ENCODE measurements at places on chromosomes 12 and 14.

GRCh38 chr14:76498463-76498935 is 122.6 kb downstream of the ESRRB start:
- H3K4me1 ChIP-seq, result no peaks in the 10 kb centered on the region
- H3K27me3 ChIP-seq, result peaks cover 9% of the 10 kb centered on the region
- H3K27ac ChIP-seq, result no peak overlapping the region
- H3K36me3 ChIP-seq, result no peaks in the 10 kb centered on the region
- DNase-seq, result no peak
- H3K4me3 ChIP-seq, result no peak overlapping the region

- no peak overlapping the region for H3K27ac ChIP-seq
- DNase-seq, result no peak
- H3K4me3 ChIP-seq, result no peak overlapping the region
- H3K27me3 ChIP-seq, result no peaks in the 10 kb centered on the region
- H3K4me1 ChIP-seq, result no peaks in the 10 kb centered on the region
Observed at GRCh38 chr12:87982208-87982607, 47.0 kb downstream of the C12orf50 start.

DNA sequence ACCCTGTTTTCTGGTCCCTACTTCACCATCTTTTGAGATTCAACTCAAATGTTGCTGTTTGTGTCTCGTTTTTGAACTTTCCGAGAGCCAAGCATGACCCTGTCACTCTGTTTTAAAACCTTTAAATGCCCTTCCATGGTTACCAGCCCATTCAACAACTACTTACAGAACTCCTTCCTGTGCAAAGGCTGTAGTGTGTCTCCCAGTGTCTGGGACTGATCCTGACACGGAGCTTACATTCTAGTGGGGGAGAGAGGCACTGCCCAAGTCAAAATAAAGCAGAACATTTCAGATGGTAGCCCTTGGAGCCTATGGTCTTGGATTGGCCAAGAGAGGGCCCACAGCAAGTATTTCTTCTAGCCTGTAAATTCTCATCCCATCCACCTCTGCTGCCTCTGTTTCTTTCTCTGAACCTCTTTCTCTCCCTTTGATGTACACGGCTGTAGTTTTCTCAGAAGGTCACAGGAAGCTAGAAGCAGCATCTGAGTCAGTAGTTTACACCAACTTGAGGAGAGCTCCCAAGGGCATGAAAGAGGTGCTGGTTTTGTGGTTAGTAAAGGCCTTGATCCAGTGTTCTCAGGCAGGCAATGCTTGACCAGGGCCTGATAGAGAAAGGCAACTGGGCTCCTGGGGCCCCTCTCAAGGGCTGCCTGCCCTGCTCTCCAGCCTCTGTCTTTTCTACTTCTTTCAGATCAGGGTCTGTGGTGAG is 42.3 kb upstream of the SLC24A4 start:
- no peak for DNase-seq
- H3K4me3 ChIP-seq, result no peak overlapping the region
- H3K27me3 ChIP-seq, result peaks cover 17% of the 10 kb centered on the region
- H3K36me3 ChIP-seq, result no peaks in the 10 kb centered on the region
- no peaks in the 10 kb centered on the region for H3K4me1 ChIP-seq

GRCh38 chr14:75258079-75258802 is 20.4 kb upstream of the FOS start:
- H3K4me1 ChIP-seq, result peaks cover 24% of the 10 kb centered on the region
- peaks cover 4% of the 10 kb centered on the region for H3K27me3 ChIP-seq
- peak overlapping the region; percentile 95 for H3K4me3 ChIP-seq
- peak overlapping the region; percentile 100 for H3K27ac ChIP-seq
- H3K36me3 ChIP-seq, result peaks cover 2% of the 10 kb centered on the region

DNA sequence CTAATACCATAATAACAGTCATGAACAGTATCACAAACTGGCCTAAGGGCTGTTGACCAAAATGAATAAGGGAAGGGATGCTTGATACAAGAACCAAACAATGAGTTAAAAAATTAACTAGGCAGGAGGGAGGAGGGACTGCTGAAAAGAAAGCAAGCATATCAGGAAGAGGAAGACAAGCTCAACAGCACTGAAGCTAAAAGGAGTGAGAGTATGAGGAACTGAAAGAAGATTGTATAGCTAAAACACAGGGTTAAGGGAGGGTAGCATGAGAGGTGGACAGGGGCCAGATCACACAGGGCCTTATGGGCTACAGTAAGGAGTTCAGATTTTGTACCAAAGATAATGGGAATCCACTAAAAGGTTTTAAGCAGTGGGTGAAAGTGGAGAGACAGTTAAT is 34.1 kb downstream of the ITGA7 start:
- peak overlapping the region; percentile 21 for H3K4me3 ChIP-seq
- DNase-seq, result no peak
- H3K36me3 ChIP-seq, result no peaks in the 10 kb centered on the region
- H3K27ac ChIP-seq, result peak overlapping the region; percentile 90
- H3K27me3 ChIP-seq, result no peaks in the 10 kb centered on the region

DNA sequence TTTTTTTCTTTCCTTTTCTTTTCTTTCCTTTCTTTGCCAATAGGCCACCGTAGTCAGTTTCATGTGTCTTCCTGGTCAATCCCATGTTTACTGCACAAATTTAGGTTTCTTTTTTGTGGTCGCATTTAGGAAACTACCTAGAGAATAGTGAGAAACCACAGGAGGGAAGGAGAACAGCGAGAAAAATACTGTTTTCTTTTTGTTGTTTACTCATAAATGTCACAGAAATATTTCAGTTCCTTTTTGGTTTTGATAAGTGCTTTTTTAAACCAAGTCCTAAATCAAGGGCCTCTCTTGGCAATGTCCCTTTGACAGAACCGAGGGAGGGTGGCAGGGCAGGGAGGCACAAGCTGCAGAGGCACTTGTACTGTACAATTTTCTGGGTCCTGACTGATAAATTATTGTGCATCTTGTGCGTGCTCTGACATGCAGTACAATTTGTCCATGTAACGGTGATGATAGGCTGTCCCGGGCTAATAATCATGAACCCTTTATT is 326.1 kb downstream of the CACNA1C start:
- H3K4me3 ChIP-seq, result no peak overlapping the region
- no peak for DNase-seq
- peaks cover 2% of the 10 kb centered on the region for H3K27me3 ChIP-seq
- no peaks in the 10 kb centered on the region for H3K36me3 ChIP-seq

GRCh38 chr12:4144676-4145075 is 128.9 kb upstream of the CCND2 start:
- no peak for DNase-seq
- H3K4me1 ChIP-seq, result peaks cover 82% of the 10 kb centered on the region
- no peak overlapping the region for H3K4me3 ChIP-seq
- no peaks in the 10 kb centered on the region for H3K27me3 ChIP-seq
- H3K36me3 ChIP-seq, result no peaks in the 10 kb centered on the region

DNA sequence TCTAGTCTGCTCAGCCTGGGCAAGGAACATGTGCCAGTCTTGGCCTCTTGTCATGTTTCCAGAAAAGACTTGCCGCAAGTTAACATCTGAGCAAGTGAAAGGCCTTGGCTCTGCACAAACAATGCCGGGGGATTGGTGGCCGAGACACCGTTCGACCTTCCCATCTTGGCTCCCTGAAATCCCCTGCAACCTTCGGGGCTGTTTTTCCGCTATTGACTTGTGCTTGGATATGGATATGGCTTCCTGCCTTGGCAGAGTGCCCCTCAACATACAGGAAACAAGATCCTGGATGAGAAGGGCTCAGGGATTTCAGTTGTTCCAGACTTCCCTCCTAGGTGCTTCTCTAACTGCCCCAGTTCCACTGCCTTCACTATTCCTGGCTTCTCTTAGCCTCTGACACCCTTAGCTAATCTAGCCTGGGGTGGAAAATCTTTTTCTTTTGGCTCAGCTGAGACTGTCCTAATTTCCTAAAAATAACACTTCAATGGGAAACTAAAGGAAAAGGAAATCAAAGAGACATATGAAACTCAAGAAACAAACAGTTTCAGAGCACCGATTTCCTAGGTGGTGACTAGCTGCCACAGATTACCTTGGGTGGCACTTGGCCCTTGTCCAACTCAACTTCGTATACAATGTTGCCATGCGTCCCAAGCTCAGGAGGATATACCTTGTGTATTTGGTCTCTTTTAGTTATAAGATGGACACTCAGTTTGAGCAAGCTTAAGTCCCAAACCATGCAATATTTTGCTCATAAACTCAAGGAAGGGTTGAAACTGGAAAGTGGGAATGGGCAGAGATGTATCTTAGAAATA is 33.9 kb downstream of the RDH12 start:
- H3K4me1 ChIP-seq, result no peaks in the 10 kb centered on the region
- H3K36me3 ChIP-seq, result no peaks in the 10 kb centered on the region
- no peak overlapping the region for H3K4me3 ChIP-seq
- no peak overlapping the region for H3K27ac ChIP-seq
- DNase-seq, result no peak

DNA sequence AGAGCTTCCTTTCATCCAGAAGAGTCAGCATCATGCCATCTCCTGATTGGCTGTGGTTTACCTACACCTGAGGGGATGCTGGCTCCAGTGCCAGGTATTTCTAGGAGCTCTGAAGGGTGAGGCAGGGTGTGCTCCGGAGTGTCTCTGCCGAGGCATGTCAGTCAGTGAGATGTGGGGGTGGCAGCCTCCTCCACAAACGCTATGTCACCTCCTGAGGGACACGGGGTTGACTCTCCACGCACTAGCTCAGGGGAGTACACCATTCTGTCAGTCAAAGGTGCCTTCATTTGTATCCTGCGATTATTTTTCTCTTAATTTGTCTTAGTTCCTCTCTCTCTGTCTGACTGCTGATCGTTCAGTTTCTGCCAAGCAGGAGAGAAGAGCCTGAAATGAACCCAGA is 604.5 kb downstream of the VRK1 start:
- H3K36me3 ChIP-seq, result no peaks in the 10 kb centered on the region
- no peaks in the 10 kb centered on the region for H3K27me3 ChIP-seq
- no peaks in the 10 kb centered on the region for H3K4me1 ChIP-seq

GRCh38 chr12:104094284-104094683 is 30.0 kb downstream of the HCFC2 start:
- H3K4me3 ChIP-seq, result no peak overlapping the region
- H3K27me3 ChIP-seq, result no peaks in the 10 kb centered on the region
- no peak overlapping the region for H3K27ac ChIP-seq
- no peak for DNase-seq
- H3K36me3 ChIP-seq, result peaks cover 70% of the 10 kb centered on the region

GRCh38 chr14:51619561-51619960 is 32.1 kb upstream of the FRMD6 start:
- H3K36me3 ChIP-seq, result no peaks in the 10 kb centered on the region
- H3K4me1 ChIP-seq, result no peaks in the 10 kb centered on the region

- H3K4me1 ChIP-seq, result peaks cover 2% of the 10 kb centered on the region
- no peak overlapping the region for H3K27ac ChIP-seq
- DNase-seq, result no peak
- H3K4me3 ChIP-seq, result no peak overlapping the region
- H3K27me3 ChIP-seq, result peaks cover 4% of the 10 kb centered on the region
Observed at GRCh38 chr14:81311778-81312177, 88.3 kb downstream of the STON2 start.

DNA sequence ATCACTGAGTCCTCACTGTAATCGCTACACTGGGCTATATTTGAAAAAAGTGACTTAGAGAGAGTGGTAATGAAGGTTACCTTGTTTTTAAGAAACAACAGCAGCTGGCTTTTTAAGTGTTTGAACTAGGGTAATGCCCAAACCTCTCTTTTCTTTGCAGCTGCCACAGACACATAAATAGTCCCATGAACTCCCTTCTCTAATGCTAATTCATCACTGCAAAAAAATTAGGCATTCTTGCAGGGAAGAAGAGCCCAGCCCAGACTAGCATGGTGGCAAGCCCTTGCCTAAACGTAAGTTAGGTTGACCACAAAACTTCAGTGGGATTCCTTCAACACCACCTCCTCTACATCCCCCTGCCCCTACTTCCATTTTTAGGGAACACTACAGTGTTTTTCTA is 17.9 kb upstream of the MED6 start:
- H3K4me1 ChIP-seq, result peaks cover 3% of the 10 kb centered on the region
- DNase-seq, result no peak
- H3K27me3 ChIP-seq, result no peaks in the 10 kb centered on the region
- no peak overlapping the region for H3K27ac ChIP-seq
- H3K4me3 ChIP-seq, result no peak overlapping the region
- peaks cover 6% of the 10 kb centered on the region for H3K36me3 ChIP-seq
